Left renal pelvis (tissue), 4 donors: ENCODE measurements at places on chromosomes 4 and X. TPM values are rescaled to one million over a fixed set of nuclear protein-coding genes. Genes with fewer than 3 reads are reported as not detected.

IGSF1 gene
- polyA plus RNA-seq = 11.7 TPM

ADAMTS3 gene
- 11.8 TPM for polyA plus RNA-seq

GATA1 gene
- polyA plus RNA-seq = 0.33 TPM

ARHGAP4 gene
- 22.3 TPM for polyA plus RNA-seq

STATH gene
- 0.56 TPM for polyA plus RNA-seq

SSX2B gene
- not detected for polyA plus RNA-seq

PCDH7 gene
- 17.2 TPM for polyA plus RNA-seq

MAGEA1 gene
- polyA plus RNA-seq = not detected

TMSB15A gene
- 63.9 TPM for polyA plus RNA-seq

GPC4 gene
- polyA plus RNA-seq = 18.5 TPM

GUCY1B1 gene
- 13.9 TPM for polyA plus RNA-seq

RHOXF2 gene
- 0.83 TPM for polyA plus RNA-seq

CFI gene
- polyA plus RNA-seq = 87.0 TPM

BEX1 gene
- 61.6 TPM for polyA plus RNA-seq

XPNPEP2 gene
- 14.6 TPM for polyA plus RNA-seq
